CD4-positive, alpha-beta T cell treated with Interferon alpha-2 for 1 hour (primary cell): ENCODE measurements at places on chromosomes 16 and 17.

GRCh38 chr17:4146641-4147040 lies 3.6 kb downstream of the CYB5D2 start:
- DNase-seq, result no peak

DNA sequence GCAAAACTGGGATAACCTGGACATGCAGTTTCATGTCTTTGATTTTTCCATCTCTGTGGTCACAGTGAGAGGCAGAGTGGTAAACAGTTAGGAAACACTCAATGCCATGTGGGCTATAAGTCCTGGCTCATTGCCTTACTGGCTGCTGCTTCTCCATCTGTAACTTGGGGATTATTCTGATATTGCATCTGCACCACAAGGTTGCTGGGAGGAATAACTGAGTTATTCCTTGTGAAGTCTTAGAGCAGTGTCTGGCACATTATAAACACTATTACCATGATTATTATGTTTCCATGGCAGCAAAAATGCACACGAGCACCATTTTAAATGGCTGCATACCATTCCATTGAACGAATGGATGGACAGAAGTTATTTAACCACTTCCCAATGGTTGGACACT lies 111.7 kb upstream of the CDH5 start:
- DNase-seq, result no peak

GRCh38 chr16:80347002-80347401 lies 193.8 kb upstream of the DYNLRB2 start:
- no peak for DNase-seq

DNA sequence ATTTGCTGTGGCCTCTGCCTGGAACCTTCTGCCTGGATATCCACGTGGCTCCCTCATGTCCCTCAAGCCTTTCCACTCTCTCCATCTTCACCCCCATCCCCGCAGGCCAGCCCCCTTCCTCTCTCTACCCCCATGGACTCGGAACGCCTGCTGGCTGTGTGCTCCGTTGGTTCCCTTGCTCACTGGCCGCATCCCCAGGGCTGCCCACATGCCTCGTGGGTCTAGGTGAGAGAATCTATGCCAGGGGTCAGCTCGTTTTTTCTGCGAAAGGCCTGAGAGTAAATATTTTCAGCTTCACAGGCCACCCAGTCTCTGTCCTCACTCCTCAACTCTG lies 12.0 kb downstream of the SLC5A10 start:
- DNase-seq, result no peak
